PC-9 (cell line): ENCODE measurements at places on chromosomes 2 and 18.
A peak's percentile ranks its signal among the peaks of the same experiment; 100 is the strongest.

GRCh38 chr2:43175020-43175441 lies 51.4 kb downstream of the ZFP36L2 start:
- no peak for DNase-seq

GRCh38 chr18:911025-911424 lies 6.4 kb downstream of the ADCYAP1 start:
- DNase-seq: no peak

- DNase-seq: no peak
Observed at GRCh38 chr2:63257473-63257872, 206.8 kb downstream of the OTX1 start.

GRCh38 chr18:68498185-68498584 lies 216.7 kb downstream of the TMX3 start:
- no peak for DNase-seq

DNA sequence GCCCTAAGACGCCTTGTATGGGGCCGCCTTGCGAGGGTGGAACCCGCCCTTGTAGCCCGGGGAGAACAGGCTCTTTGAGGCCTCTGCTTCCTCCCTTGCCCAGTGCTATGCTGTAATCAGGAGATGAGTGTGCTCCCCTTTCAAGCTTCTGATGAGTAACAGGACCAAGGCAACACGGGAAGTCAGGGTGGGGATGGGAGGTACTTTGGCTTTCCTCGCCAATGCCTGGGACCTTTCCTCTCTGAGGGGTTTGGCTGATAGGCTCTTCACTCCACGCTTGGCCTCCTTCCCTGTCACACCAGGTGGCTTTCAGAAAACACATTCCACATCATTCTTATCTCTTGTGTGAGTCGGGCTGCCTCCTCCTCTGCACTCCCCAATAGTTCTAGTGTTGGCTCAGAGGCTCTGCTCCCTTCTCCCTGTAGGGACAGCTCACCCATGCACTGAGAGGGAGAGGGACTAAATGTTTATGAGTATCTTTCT lies 223.7 kb upstream of the TRIB2 start:
- peak; percentile 87 for DNase-seq
